ENCODE measurements at places on chromosomes 12 and 14. TPM values are rescaled to one million over a fixed set of nuclear protein-coding genes. Genes with fewer than 3 reads are reported as not detected.

Gene SELPLG
- 1.7 TPM for polyA plus RNA-seq

Gene RPS29
- 1,430 TPM for polyA plus RNA-seq

DNA sequence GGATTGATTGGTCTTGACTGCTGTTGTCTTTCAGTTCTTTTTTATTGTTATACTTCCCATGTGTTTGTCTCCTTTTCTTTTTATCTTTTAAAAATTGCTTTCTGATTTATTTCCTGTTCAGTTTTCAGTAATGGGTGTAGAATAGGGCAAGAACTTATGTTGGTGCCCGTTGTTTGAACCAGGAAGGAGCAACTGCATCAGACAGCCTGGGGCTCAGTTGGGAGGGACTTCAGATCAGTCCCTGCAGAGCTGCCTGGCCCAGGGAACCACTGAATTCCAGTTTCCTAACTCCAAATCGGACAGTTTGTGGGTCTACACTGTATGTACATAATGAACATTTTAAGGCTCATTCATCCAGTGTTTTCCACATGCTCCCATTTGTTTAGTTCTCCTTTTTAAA, 64.9 kb downstream of the FBXO34 start:
- peak; percentile 43 for DNase-seq

DNA sequence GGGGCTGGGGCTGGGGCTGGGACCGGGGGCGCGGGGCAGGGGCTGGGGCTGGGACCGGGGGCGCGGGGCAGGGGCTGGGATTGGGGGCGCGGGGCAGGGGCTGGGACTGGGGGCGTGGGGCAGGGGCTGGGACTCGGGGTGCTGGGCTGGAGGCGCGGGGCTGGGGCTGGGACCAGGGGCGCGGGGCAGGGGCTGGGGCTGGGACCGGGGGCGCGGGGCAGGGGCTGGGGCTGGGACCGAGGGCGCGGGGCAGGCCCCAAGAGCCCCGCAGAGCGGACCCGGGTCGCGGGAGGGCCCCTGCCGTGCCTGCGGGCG, 452 bp downstream of the P2RX2 start:
- DNase-seq: no peak

- DNase-seq: no peak
Measured at GRCh38 chr12:1798641-1799020, 21.7 kb upstream of the LRTM2 start.

DNA sequence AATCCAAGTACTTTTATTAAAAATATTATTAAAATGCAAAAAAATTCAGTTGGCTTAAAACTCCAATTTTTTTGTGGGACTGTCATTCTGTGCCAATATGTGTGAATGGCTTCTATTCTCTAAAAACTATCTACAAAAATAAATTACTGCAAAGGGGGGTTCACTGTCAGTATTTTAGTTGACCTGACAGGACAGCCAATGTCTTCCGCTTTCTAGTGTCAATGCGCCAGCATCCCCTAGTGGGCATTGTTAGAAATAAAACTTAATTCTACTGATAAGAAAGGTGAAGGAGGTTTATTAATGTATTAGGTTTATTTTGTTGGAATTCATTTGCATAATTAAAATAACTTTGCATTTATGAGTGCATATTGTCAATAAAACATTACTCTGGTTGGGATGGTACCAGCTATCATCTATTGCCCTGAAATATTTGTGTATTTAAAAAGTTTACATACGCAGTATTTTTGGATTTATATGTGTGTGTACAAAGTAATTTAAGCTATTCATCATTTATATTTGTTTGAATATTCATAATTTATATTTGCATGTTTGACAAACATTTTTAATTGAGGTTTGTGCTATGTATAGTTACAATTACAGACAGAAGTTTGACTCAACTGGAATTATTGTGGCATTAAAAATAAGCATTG, 527.2 kb downstream of the FLRT2 start:
- DNase-seq: no peak

Gene DBX2
- polyA plus RNA-seq: not detected

GRCh38 chr14:24397639-24398292, 1.0 kb upstream of the NYNRIN start:
- no peak for DNase-seq

DNA sequence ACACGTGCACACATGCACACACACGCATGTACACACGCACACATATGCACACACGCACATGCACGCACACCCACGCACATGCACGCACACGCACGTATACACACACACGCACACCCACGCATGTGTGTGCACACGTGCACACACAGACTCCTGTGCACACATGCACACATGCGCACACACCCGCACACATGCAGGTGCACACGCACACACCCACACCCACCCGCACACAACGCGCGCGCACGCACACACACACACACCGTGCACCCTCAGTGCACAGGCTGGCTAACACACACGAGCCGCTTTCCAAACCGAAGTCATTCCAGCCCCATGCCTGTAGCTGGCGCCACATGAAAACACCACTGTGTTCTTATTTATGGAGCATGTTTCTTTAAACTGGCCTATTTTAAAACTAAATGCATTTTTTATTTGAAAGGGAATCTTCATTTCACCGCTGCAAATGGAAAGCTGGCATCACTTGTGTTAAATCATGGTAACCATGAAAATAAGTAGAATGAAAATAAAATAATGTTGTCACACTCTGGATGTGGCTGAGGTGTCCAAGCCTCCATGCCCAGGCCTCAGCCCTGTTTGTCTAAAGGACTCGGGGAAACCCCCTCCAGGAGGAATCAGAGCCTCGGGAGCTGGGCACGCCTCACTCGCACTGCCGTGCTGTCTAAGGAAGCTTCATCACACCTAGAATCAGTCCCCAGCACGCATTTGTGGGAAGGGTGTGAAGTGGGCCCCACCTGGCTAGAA, 45.1 kb downstream of the GALNT9 start:
- no peak for DNase-seq

Gene TEX22
- polyA plus RNA-seq: 1.2 TPM

DNA sequence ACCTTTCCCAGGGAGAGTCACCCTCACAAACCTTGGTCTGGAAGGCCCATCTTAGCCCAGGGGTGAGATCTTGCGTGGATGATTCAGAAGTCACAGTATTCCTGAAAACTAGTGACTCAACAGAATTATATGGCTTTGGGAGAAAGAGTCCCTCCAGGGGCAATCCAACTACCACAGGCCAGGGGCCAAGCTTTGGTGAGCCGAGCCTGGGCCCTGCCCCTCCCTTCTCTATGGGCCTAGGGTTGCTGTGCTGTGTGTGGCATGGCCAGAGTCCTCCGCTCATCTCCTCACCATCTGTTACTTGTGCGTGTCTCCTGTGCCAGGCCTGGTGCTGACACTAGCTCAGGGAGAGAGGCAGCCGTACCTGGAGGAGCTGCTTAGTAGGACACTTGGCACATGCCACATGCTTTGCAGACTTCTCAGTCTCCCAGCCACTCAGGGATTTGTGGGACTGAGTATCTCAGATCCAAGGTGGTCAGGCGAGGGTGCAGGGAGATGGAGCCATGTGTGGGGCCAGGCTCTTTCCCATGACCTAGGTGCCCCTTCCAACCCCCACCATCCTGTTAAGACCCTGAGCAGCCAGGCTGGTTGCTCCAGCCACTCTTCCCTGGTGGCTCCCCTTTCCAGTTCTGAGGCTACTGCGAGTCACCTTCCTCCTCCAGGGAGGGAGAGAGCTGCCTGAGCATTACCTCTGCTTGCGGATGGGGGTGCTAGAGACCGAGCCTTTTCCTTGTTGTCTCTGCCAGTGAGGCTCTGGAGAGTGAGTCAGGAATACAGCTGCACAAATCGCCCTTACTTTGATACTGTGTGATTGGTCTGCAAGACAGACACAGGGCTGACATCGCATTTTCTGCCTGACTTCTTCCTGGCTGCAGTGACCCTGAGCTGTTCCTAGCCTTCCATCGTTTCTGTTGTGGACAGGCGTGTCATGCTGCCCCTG, 94.1 kb downstream of the SLC25A47 start:
- no peak for DNase-seq

DNA sequence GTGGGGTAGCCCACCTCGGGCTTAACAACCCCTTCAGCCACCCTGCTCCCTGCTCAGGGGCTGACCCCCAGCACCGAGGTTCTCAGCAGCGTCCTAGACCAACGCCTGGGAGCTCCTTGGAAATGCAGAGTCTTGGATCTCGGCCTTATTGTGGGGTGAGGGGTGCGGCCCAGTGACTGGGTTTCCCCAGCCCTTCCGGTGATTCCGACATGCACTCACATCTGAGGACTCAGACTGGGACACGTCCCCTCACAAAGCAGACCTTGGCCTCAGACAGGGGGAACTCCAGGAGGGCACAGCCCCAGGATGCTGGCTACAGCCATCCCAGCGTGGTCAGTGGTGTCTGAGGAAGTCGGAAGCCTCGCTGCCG, 117.7 kb downstream of the RFLNA start:
- no peak for DNase-seq

GRCh38 chr14:88128816-88129215, 123.9 kb downstream of the GPR65 start:
- no peak for DNase-seq

GRCh38 chr14:92613008-92613658, 99.6 kb downstream of the RIN3 start:
- DNase-seq: no peak

Gene FLRT2
- polyA plus RNA-seq: 234 TPM

- no peak for DNase-seq
Measured at GRCh38 chr14:96151242-96151641, 53.4 kb upstream of the BDKRB2 start.

DNA sequence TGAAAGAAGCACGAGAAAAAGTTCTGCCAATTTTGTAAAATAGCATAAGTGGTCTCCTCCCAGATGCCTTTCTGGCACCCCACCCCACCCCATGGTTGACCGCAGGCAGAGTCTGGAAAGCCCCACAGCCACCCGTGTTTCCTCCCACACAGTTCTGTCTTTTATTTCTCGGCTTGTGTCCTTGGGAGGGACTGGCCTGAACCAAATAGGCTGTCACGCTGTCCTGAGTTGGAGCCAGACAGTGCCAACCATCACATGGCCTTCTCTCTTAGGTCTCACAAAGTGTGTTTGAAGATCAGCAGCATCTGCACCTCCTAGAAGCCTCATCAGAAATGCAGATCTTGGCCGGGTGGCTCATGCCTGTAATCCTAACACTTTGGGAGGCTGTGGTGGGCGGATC, 10.2 kb upstream of the LTA4H start:
- DNase-seq: no peak

DNA sequence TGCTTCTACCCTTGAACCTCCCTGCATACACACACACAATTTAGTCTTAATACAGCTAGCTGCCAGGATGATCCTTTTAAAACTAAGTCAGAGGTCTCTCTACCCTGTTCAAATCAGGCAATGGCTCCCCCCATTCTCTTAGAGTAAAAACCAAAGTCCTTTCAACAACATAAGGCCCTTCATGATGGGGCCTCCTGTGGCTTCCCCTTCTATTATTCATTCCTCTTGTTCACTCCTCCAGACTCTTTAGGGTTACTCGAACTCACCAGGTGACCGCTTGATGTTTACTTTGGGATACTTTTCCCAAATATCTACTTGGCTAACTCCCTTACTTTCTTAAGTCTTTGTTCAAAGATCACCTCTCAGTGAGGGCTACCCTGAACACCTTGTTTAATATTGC, 30.4 kb downstream of the DENND5B start:
- no peak for DNase-seq

DNA sequence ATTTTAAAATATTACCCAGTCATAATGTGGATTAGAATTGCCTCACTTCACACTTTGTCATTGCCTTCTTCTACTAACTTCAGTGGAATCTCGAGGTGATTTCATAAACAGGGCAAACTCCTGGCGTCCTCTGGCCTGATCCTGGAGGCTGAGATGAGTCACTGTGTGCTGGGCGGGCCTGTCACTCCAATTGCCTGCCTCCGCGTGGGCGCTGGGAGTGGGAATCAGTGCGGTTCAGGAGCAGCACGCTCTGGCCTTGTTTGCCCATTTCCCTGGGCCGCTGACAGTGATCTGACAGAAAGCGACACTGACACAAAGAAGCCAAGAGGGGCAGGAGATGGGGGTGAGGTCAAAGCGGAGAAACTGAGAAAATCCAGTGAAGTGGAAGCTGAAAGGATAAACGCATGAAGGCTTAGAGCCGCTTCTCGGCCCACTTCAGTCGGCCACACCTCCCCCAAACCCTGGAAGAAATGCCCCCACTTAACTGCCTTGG, 29.7 kb downstream of the LGR5 start:
- DNase-seq: no peak

GRCh38 chr12:64469455-64470142, 17.7 kb downstream of the TBK1 start:
- no peak for DNase-seq

Gene SIX6
- not detected for polyA plus RNA-seq

- no peak for DNase-seq
Measured at GRCh38 chr14:96095581-96096476, 56.7 kb downstream of the C14orf132 start.

Gene ACOT4
- 3.5 TPM for polyA plus RNA-seq

Gene IL26
- polyA plus RNA-seq: not detected

GRCh38 chr14:33062881-33063280, 124.2 kb downstream of the NPAS3 start:
- no peak for DNase-seq

DNA sequence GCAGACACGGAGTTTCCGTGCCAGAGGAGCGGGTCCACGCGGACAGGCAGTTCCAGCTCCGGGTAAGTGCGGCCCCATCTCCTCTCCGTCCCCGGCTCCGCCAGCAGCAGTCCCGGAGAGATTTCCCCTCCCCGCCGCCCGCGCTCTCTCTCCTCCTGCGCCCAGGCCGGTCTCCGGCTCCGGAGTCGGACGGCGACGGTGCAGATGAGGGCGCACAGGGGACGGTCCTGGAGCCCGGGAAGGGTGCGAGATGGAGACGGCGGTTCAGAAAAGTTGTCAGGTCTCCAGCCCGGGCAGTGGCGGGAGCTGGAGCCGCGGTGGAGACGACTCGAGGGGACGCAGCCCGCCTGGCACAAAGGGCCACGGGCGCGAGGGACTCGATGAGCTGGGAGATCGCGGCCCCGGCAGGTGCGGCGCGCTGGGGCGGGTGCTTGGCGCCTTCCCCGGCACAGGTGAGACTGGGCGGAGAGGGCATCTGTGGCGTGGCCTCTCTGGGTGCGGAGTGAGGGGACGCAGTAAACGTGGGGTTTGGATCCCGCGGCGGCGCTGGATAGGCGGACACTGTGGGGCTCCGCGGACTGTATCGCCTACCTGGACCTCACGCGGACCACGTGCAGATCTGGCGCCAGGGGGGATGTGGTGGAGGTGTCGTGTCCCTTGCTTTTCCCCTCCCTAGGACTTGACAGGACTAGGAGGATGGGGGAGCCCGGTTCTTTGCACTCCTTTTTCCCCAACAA, 1540.3 kb upstream of the TMEM132C start:
- DNase-seq: no peak

GRCh38 chr14:60064491-60065072, 27.1 kb upstream of the PCNX4 start:
- DNase-seq: peak; percentile 14

DNA sequence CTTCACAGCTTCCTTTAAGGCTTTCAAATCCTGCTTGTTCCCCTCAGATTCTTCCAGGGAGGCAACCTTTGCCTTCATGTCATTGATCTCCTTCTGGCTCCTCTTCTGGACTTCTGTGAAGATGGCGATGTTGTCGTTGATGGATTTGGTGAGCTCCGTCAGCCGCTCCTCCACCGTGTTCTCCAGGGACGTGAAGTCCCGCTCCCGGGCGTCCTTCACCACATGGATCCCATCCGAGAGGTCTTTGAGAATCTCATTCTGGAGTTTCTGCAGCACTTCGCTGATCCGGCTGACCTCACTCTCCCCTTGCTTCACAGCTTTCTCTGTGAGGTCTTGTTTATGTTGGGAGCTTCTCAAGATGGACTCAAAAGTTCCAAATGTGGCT, 7.9 kb downstream of the CKAP4 start:
- DNase-seq: no peak
